ENCODE measurements at places on chromosomes 11 and 22. TPM values are rescaled to one million over a fixed set of nuclear protein-coding genes. Genes with fewer than 3 reads are reported as not detected.

DNA sequence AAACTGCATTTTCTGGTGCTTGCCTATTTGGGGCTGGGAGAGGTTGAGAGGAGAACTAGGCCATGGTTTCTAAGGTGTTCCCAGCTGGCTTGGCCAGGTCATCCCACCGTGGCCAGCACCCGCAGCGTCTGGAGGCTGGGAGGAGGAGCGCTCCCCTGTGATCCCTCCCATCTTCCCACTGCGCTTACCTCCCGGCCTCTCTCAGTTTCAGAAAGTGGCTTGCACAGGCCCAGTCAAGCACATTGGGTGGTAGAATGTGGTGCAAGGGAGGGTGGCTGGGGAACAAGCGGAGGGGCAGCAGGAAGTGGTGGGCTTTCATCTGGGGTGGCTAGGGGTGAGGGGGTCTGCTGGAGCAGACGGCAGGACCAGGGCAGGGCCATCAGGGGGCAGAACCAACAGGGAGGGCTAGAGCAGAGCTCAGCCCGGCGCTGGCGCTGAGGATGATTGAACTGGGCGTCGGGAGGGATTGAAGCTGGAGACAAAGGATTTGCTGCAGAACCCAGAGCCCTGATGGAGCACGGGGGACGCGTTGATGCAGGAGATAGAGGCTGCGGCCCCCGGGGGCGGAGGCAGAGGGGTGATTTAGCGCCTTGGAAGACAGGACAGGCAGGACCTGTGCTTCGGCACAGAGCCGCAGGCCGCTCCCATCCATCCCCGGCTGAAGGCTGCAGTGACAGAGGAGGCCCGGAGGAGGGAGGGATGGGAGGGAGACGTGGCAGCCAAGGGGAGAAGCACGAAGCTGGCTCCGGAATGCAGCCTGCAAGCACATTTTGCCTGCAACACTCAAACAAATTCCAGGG, 76.0 kb downstream of the TRIM29 start:
- no peak overlapping the region for H3K4me3 ChIP-seq
- H3K36me3 ChIP-seq: no peaks in the 10 kb centered on the region
- no peak overlapping the region for H3K27ac ChIP-seq
- DNase-seq: no peak

DNA sequence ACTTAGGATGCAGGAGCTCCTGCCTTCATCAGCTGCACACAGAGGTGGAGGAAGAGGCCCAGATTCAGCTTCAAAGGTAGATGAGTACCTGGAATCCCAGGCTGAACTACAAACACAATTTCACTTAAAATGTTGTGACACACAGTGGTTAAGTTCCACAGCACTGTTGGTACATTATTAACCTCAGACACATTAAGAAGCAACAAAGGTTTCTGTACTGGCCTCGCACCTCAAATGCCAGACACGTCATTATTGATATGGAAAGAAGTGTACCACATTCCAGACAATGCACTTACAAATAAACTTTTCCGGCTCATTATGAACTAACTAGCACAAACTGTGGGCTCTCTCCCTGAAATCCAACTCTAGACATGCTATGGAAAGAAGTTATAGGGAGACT, 34.6 kb downstream of the PRDM10 start:
- no peak overlapping the region for H3K4me3 ChIP-seq
- no peak overlapping the region for H3K27ac ChIP-seq
- no peaks in the 10 kb centered on the region for H3K4me1 ChIP-seq
- no peaks in the 10 kb centered on the region for H3K36me3 ChIP-seq

DNA sequence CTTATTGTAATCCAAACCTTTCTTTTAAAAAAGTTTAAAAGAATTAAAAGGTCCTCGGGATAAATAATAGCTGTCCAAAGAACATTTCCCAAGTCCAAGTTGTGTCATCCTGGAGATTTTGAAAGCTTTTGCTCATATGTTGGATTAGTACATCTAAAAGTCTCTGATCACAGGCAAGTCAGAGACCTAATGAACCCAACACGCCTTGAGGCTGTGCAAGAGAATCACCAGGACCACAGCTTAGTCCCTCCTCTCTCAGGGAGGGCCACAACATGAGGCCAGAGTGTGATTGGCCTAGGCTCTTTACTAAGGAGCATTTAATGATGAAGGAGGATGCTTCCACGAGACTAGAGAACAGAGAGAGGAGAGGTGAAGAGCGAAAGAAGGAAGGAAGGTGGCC, 98.7 kb upstream of the OR5AK2 start:
- no peak overlapping the region for H3K4me3 ChIP-seq
- no peak overlapping the region for H3K27ac ChIP-seq
- H3K27me3 ChIP-seq: no peaks in the 10 kb centered on the region
- no peaks in the 10 kb centered on the region for H3K36me3 ChIP-seq

DNA sequence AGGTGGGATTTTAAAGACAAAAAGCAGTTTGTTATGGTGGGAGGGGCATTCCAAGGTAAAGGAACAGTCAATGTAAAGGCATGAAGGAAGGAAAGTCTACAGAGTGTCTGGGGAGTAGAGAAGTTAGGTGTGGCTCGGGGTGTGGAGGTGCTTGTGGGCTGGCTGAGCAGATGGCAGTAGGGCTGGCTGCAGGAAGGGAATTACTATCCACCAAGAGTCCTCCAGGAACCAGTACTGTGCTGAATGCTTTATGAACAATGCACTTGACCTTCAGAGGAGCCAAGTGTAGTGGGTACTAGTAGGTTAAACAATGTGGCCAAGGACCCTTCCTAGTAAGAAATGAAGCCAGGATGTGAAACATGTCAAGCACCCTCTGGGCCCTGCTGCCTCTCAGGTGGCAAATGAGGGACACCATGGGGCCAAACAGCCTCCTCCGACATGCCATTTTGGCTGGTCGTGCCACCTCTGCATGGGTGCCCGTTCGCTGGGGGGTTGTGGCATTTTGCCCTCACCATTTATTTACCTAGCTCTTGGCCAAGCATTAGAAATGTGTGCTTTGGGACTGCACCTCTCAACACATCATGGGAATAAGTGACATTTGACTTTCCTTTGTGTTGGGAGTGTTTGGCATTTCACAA, 123.6 kb upstream of the TENM4 start:
- H3K27ac ChIP-seq: no peak overlapping the region
- no peak for DNase-seq
- H3K4me1 ChIP-seq: no peaks in the 10 kb centered on the region
- no peaks in the 10 kb centered on the region for H3K27me3 ChIP-seq
- no peaks in the 10 kb centered on the region for H3K36me3 ChIP-seq

GRCh38 chr11:105179542-105180278, 40.1 kb upstream of the CARD18 start:
- no peaks in the 10 kb centered on the region for H3K4me1 ChIP-seq
- no peak overlapping the region for H3K27ac ChIP-seq
- H3K27me3 ChIP-seq: no peaks in the 10 kb centered on the region
- no peak for DNase-seq
- H3K4me3 ChIP-seq: no peak overlapping the region

GRCh38 chr22:32142600-32142999, 16.5 kb downstream of the C22orf42 start:
- peaks cover 8% of the 10 kb centered on the region for H3K4me1 ChIP-seq
- no peak overlapping the region for H3K27ac ChIP-seq
- no peak overlapping the region for H3K4me3 ChIP-seq
- no peaks in the 10 kb centered on the region for H3K27me3 ChIP-seq
- H3K36me3 ChIP-seq: no peaks in the 10 kb centered on the region

GRCh38 chr11:88555829-88556202, 218.3 kb upstream of the CTSC start:
- no peaks in the 10 kb centered on the region for H3K4me1 ChIP-seq
- H3K4me3 ChIP-seq: no peak overlapping the region
- no peak overlapping the region for H3K27ac ChIP-seq
- H3K27me3 ChIP-seq: no peaks in the 10 kb centered on the region
- H3K36me3 ChIP-seq: no peaks in the 10 kb centered on the region

DNA sequence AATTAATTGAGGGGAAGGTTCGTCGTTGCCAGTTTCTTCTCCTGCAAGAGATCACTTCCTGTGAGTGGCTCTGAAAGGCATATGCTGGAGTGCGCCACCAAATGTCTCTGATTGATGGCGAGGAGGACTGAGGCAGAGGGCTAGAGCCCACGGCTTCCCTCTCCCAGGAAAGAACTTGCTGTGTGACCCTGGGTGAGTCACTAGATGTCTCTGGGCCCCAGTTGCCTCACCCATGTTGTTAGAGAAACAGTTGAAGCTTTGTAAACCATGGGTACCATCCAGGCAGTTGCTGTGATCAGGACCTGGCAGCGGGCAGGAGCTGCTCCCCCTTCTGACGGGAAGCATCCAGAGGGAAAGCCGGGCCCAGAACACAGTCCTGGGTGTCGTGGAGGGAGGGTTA, 3.2 kb downstream of the ABCG4 start:
- H3K27me3 ChIP-seq: no peaks in the 10 kb centered on the region
- H3K27ac ChIP-seq: no peak overlapping the region
- H3K4me1 ChIP-seq: peaks cover 11% of the 10 kb centered on the region
- no peak overlapping the region for H3K4me3 ChIP-seq
- no peaks in the 10 kb centered on the region for H3K36me3 ChIP-seq

GRCh38 chr11:45092901-45093760, 53.3 kb upstream of the PRDM11 start:
- no peak overlapping the region for H3K27ac ChIP-seq
- no peak for DNase-seq
- no peak overlapping the region for H3K4me3 ChIP-seq
- H3K4me1 ChIP-seq: peaks cover 28% of the 10 kb centered on the region
- H3K36me3 ChIP-seq: no peaks in the 10 kb centered on the region
- no peaks in the 10 kb centered on the region for H3K27me3 ChIP-seq

DNA sequence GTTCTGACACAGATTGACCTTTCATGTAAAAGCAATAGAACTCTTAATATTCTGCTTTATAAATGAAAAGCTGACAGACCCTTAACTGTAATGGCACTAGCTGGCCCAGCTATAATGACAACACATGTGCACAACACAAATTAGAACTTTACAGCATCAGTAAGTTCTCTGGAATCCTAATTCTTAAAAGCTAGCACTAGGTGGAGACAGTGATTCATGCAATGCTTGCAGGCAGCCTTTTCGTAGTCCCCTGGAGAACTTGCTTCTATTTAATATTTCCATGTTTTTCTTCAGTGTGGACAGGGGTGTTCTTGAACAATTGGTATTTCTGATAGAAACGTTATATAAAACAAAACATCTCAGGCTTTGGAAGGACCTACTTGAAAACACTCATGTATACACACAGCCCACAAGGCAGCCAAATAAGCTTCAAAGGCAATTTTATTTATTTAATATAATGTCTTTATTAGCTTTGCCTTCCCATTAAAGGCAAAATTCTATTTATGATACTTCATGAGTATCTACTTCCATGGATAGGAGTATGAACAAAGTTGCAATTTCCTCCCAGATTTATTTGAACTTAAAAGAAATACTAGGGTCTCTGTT, 374.3 kb upstream of the MPPED2 start:
- no peaks in the 10 kb centered on the region for H3K4me1 ChIP-seq
- no peaks in the 10 kb centered on the region for H3K36me3 ChIP-seq
- DNase-seq: no peak
- H3K4me3 ChIP-seq: no peak overlapping the region
- H3K27ac ChIP-seq: no peak overlapping the region

DNA sequence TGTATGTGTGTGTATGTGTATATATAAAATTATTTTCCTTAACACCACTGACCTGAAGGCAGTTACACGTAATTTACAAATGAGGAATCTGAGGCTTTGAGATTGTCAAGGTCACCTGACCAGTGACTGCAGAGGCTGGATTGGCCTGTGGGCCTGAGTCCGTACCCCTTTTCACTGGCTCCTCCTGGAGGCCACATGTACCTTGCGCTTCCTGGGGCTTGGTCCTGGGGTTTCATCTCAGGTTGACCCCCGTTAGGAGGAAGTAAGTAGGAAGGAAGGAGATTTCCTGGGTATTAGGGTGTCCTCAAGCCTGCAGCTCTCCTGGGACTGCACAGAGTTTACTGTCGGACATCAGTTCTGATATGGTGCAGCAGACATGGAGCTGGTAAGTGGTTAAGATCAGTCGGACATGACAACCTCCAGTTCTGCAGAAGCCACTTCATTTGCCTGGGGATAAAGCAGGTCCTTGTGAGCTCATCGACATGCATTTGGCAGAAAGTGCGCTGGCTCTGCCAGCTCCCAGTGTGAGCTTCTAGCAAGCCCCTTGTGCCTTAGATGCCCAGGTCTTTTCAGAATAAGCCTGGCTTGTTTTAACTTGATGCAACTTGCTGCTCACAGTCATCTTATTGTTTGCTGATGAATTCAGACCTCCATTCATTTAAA, 36.6 kb downstream of the ST3GAL4 start:
- no peaks in the 10 kb centered on the region for H3K4me1 ChIP-seq
- no peak overlapping the region for H3K4me3 ChIP-seq
- H3K36me3 ChIP-seq: no peaks in the 10 kb centered on the region
- DNase-seq: no peak
- H3K27ac ChIP-seq: no peak overlapping the region

DNA sequence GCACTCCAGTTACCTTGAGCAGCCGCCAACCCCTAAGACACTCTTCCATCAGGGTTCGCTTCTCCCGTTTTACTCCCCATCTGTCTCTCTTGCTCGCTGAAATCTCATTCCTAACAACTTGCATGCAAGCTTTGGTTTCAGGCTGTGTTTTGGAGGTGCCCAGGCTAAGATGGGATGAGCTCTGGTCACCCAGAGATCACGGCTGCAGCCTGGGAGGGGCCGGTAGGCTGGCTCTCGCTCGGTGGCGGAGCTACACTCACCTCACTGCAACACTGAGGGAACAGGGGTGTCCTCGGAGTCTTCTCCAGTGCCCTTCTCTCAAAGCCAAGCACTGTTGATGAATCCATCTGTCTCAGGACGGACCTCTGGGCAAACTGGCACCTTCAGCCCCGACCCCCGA, 197.5 kb downstream of the BARX2 start:
- no peaks in the 10 kb centered on the region for H3K4me1 ChIP-seq
- no peaks in the 10 kb centered on the region for H3K36me3 ChIP-seq
- DNase-seq: no peak
- H3K27ac ChIP-seq: no peak overlapping the region

DNA sequence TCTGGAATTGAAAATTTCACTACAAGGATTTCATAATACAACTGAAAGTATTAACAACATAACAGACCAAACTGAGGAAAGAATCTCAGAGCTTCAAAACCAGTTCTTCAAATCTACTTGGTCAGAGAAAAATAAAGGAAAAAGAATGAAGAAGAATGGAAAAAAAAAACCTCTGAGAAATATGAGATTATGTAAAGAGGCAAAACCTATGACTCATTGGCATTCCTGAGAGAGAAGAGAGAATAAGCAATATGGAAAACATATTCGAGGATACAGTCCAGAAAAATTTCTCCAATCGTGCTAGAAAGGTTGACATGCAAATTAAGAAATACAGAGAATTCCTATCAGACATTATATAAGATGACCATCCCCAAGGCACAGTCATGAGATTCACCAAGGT, 23.4 kb upstream of the GPR83 start:
- no peak for DNase-seq
- peaks cover 5% of the 10 kb centered on the region for H3K36me3 ChIP-seq
- H3K4me1 ChIP-seq: no peaks in the 10 kb centered on the region
- H3K27me3 ChIP-seq: no peaks in the 10 kb centered on the region
- H3K27ac ChIP-seq: no peak overlapping the region

Gene HPX
- not detected for polyA plus RNA-seq

Gene MPZL2
- polyA plus RNA-seq: 1.2 TPM

Gene UBASH3B
- 10.3 TPM for polyA plus RNA-seq

Gene RFPL1
- 0.14 TPM for polyA plus RNA-seq

Gene CAT
- polyA plus RNA-seq: 100 TPM

Gene TMEM121B
- polyA plus RNA-seq: not detected

Gene BTG4
- polyA plus RNA-seq: not detected

Gene SYCE3
- not detected for polyA plus RNA-seq

Gene SGSM1
- polyA plus RNA-seq: 0.43 TPM

Gene CYTH4
- polyA plus RNA-seq: 71.1 TPM

Gene HPS5
- 13.2 TPM for polyA plus RNA-seq
